ENCODE measurements at places on chromosomes 2 and 18.

DNA sequence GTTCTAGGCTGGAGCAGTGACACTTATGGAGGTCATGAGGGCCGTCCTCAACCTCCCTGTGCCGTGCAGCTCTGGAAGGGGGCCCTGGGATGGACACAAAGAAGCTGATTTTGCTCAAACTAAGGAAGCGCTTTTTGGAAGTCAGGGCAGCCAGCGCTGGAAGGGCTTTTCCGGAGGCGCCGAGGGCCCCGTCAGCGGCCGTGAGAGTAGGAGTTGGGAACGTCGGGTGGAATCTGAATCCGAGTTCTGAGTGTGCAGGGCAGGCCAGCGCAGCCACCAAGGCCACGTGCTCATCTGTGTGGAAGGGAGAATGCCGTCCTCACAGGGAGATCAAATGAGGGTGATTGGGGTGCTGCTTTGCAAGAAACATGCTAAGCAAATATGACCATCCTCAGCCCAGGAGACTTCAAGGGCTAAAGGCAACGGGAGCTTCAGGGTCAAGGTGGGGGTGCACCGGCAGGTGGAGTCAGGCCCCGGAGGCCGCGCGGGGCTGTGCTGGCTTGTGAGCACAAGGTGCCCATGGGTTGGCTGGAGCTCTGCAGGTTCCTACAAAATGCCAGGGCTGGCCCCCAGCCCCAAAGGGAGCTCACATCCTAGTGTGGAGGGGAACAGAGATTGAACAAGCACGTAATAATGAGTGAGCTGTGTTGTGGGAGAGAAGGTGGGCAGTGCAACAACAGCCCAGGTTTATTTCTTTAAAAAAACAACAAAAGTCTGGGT, 70.4 kb upstream of the HPCAL1 start:
- no peak for DNase-seq

- DNase-seq, result no peak
Observed at GRCh38 chr18:37489011-37489410, 76.6 kb downstream of the CELF4 start.

DNA sequence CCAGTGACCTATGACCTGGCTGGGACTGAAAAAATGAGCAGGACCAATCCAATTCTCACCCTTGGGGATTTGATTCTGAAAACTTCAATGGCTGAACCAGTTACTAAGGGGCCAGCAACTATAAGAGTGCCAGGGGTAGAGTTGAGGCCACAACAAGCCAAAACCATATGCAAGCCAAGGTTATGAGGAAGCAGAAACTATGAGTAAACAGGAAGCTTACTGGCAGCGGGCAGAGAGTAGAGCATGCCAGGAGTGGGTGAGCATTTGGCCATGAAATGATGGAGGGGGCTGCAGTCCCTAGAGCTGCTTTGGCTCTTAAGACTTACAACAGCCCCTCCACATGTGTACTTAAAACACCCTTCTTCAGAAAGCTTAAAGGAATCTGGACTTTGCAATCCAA, 82.4 kb downstream of the RBMS1 start:
- DNase-seq, result no peak

DNA sequence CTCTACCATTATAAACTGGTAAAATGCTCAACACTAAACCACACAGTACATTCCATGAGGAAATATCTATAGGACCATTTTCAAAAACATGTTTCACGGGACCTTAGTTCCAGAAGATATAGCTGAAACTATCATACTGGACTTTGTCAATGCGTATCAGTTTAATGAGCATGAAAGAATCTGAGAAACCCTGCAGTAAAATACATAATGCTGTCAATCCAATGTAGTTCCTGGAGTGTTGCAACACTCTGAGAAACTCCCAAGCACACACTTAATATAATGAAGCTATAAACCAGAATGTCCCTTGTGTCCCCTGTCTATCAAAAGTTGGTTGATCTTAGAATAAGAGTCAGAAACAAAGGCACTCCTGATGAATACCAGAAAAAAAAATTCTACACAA, 16.2 kb downstream of the IWS1 start:
- no peak for DNase-seq

GRCh38 chr2:85175369-85176299, 42.4 kb downstream of the TCF7L1 start:
- DNase-seq, result no peak

GRCh38 chr2:203763938-203764664, 57.7 kb downstream of the CD28 start:
- no peak for DNase-seq

DNA sequence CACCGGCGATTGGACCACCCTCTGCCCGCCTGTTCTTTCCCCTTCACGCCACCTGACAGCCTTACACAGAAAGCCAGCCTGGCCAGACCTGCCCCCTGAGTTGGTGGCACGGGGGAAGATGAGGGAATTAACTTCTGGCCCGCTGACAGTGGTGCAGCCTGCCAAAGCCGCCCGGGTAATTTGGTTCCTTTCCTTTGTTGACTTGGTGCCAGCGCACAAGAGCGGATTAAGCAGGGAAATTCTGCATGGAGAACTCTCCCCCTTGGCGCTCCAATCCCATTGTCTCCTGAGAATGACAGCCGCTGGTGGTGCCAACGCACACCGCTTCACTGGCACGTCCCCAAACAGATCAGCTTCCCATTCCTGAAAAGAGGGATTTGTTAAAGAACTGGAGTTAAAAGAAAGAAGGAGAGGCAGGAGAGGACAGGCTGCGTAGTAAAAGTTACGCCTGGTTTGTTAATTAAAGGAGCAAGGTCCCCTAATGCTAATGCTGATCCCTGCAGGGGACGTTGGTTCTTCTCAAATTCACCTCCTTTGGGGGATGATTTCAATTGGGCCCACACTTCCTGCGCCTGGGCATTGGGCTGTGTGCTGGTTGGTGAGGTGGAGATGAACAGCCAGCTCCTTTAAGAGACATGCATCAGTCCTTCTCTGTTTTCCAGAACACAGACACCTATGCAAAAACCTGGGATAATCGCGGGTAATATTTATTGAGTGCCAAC, 286.8 kb downstream of the MYCN start:
- DNase-seq, result no peak

DNA sequence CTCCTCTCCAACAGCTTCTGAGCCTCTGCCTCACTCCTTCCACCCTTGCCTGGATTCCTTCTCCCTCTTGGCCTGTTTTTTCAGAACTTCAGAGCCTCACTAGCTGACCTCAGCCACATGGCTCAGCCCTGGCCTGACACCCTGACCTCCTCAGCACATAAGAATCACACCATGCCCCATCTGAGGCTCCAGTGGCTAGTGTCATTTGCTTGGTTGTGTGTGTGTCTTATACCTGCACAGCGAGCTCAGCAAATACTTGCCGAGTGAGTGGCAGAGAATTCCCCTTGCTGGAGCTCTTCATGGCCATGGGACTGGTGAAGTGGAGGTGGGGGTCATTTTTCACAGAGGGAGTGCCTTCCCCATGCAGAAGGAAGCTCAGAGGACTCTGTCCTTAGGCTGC, 70.2 kb downstream of the CELF4 start:
- DNase-seq, result no peak

DNA sequence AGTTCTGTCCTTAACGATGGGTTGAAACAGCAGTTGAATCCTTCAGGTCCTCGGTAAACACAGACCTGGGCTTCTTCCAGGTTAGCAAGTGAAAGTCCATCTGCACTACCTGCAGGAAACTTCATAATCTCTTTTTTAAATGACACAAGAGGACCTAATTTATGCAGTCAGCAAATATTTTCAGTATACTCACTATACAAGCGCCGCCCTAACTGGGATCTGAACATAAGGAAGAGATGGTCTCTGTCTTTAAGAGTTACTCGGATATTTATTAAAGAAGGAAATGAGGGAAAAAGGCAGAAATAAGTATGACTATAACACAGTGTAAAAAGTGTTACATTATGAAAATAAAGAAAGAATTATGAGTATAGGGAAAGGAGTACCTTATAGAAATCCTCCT, 103.3 kb downstream of the NBAS start:
- DNase-seq, result no peak

DNA sequence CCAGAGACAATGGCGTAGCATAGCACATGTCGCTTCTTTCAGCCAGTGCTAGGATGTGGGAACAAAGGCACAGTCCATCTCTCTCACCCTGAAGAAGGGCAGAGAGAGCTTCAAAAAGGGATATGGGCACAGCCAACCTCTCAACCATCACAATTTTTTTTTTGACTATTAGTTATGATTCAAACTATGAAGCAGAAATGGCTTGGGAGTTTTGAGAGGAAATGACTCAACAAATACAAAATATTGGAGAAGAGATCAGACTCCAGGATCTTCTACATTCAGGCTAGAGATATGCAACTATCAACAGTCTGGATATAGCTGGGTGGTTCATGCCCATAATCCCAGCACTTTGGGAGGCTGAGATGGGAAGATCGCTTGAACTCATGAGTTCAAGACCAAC, 109.1 kb downstream of the MCFD2 start:
- DNase-seq, result no peak

- no peak for DNase-seq
Observed at GRCh38 chr2:96131152-96131812, 7.0 kb downstream of the ASTL start.

GRCh38 chr2:179081954-179082353, 32.0 kb upstream of the CCDC141 start:
- DNase-seq, result no peak

- DNase-seq, result no peak
Observed at GRCh38 chr18:2939317-2939716, 73.6 kb downstream of the LPIN2 start.

DNA sequence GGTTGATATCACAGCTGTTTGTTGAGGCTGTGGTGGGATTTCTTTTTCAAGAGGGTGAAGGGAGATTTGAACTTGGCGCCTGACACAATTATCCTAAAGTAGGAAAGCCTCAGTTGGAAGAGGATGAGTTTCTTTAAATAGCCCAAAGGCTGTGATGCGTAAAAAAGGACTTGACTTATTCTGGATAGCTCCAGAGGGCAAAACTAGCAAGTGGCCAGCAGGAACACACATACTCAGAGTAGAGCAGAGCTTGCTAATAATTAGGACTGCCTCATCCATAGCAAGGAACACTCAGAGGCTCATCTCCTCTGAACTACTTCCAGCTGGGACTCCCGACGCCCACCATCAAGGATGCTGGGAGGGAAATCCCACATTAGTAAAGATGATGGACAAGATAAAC, 74.0 kb downstream of the AFF3 start:
- DNase-seq, result no peak

- no peak for DNase-seq
Observed at GRCh38 chr2:238091436-238092060, 8.6 kb upstream of the ESPNL start.

DNA sequence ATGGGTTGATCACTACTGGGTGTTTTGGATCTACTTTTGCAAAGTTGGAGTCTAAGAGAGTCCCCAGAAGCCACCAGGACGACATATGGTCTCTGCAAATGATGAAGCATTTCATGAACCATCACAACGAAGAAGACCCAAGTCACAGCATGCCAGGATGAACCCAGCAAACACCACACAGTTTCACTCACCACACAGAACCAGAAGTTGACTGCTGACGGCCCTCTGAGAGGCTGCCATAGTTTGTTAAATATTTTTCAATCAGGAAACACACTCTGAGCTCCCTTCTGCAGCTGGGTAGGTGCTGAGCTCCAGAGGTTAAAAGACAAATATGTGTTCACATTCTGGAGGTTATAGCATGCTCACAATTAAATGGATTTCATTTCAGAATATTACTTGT, 271.4 kb downstream of the DCDC2C start:
- no peak for DNase-seq

- no peak for DNase-seq
Observed at GRCh38 chr2:41400088-41400665, 647.6 kb upstream of the PKDCC start.

DNA sequence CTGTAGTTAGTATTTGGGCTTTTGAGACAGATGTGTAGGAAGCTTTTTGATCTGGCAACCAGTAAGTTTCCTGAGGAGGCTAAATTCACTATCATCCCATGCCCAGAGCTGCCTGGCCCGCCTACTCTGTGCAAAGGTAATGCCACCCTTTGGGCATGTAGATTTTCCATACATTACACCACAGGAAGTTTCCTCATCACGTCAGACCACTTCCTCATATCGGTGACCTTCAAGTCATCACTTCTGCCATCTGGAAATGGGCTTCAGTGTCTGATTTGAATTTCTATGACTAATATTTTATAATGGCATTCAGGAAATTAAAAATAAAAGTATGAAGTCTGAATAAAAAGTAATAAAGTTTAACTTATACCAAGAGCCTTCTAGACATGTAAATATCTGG, 825.4 kb downstream of the DCDC2C start:
- DNase-seq, result no peak

DNA sequence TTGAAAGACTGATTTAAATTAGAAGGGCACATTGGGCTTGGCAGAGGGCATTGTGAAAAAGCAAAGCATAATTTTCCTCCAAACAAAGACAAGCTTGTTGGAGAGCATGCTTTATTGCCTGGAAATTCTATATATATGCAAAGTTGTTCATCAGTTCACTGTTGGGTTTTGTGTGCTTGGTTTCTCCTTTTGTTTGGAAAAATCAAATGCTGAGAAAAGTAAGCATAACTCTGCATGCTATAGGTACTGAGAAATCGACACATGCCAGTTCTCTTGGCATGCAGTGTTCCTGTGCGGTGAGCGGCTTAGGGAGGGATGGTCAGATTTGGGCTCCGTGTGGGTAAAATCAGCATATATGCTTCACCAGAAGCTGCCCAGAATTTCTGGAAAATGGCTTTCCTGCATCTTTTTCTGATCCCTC, 161.0 kb downstream of the RAPGEF4 start:
- no peak for DNase-seq

- no peak for DNase-seq
Observed at GRCh38 chr2:208266936-208267335, 881 bp downstream of the PIKFYVE start.

GRCh38 chr2:72843301-72843700, 17.5 kb upstream of the EXOC6B start:
- no peak for DNase-seq

DNA sequence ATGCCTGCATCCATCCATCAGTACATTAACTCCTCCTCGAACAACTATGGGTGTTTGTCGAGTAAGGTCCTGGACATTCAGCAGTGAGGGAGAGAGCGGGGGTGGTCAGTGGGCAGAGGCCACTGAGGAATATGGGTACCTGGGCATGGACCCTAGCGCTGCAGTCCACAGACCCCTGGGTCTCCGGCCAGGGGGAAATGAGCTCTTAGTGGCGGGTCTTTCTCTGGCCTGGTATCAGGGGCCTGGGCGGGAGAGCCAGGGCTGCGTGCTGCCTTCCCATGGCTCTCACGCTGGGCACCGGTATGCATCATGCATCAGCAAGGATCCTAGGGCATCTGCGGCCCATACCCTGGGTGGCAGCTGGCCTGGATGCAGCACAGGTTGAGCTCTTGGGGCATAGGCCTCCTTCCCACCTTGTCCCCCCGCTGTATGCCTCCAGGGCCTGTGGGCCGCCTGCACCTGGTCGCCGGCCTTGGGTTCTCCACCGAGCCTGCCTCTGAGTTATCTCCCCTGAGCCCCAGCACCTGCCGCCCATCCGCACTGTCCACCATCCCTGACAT, 1.3 kb upstream of the MOCOS start:
- DNase-seq, result no peak

GRCh38 chr2:118257696-118258095, 169.4 kb downstream of the INSIG2 start:
- DNase-seq, result no peak

GRCh38 chr2:224469374-224469964, 67.6 kb upstream of the FAM124B start:
- no peak for DNase-seq
